Smooth muscle cell of the brain vasculature (primary cell): ENCODE measurements at places on chromosomes 4 and X.

GRCh38 chr4:86448871-86449270, 89.0 kb upstream of the MAPK10 start:
- no peak for DNase-seq

DNA sequence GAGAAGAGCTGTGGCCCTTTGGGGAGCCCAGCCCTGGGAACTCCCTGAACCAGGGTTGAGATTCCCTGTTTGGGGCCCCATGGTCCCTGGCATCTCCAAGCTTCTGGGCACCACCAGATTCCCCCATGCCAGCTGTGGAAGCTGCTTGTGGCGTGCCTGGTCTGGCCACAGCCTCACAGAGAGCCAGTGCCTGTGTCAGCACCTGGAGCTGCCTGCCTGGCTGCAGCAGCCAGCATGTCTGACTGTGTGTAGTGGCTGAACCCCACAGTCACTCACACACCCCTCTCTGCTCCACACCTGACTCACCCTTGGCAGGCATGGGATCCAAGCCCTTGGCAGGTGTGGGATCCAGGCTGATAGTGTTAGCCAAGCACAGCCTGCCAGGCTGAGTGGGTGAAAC, 97.2 kb upstream of the GALNTL6 start:
- DNase-seq = no peak

DNA sequence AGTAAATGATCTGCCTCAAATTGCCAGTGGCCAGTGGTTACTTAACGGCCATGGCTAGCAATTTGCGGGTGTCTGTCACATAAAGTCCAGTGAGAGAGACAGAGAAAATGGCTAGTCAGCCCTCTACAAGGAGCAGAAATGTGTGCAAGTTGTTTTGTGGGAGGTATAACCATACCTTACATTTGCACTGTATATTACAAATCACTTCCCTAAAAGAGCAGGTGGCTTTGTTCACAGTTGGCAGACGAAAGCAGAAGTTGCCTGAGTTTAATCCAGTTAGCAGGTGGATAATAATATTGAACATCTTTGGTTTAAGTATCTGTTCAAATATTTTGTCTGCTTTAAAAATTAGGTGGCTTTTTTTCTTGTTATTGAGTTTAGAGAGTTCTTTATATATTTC, 15.6 kb downstream of the SRPX start:
- DNase-seq = no peak

- no peak for DNase-seq
Observed at GRCh38 chrX:34879346-34879745, 63.2 kb upstream of the FAM47B start.

- no peak for DNase-seq
Observed at GRCh38 chrX:101108284-101108683, 10.3 kb downstream of the CENPI start.

DNA sequence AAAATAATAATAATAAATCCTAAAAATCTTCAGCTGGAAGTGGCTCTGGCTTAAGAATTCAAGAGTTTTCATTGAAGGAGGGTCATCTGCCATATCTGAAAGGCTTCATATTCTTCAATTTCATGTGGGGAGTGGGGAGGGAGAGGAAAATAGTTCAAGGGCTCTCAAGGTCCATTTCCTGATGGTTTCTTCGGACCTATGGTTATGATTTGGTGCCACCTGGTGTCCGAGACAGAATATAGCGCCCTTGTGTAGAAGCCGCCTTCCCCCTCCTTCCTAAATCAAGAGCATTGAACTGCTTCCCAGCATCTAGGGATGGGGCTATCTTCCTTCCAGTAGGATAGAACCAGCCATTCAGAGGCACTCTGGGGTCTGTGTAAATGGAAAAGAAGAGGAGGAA, 34.3 kb downstream of the NLGN3 start:
- DNase-seq = peak; percentile 44

GRCh38 chr4:153067376-153067775, 131.3 kb downstream of the FHDC1 start:
- DNase-seq = no peak

GRCh38 chr4:111215755-111216154, 592.9 kb upstream of the PITX2 start:
- no peak for DNase-seq

DNA sequence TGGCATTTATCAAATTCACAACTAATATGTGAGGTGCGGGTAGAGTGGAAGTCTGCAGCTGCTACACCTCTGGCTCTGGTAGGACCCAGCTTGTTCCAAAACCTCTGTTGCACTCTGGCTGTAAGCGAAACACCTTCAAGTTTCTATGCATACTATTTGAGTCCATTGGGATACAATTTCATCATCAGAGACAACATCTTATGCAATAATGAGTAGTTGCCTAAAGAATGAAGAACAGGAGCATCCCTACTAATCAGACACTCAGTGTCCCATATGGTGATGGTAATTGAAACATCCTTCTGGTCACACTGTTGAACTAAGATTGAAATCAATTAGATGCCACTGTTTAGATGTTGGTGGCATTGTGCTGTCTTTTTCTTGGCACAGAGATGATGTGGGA, 178.4 kb downstream of the MGST2 start:
- no peak for DNase-seq

DNA sequence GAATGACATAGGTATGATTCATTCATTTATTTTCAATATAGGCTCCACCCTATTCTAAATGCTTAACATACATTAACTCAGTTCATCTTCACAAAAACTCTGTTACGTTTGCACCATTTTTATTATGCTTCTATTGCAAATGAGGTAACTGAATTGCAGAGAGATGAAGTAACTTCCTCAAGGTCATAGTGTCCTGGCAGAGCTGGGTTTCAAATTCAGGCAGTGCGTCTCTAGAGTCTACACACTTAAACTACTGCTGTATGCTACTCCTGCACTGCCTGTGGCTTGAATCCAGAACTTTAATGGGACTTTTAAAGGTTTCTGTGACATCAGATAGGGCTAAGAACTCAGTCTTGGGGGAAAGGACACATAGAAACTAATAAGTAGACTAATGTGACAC, 413.4 kb downstream of the UBE2NL start:
- DNase-seq = no peak

GRCh38 chr4:187304133-187304532, 580.5 kb upstream of the FAT1 start:
- no peak for DNase-seq

- DNase-seq = no peak
Observed at GRCh38 chrX:41236629-41237028, 97.3 kb upstream of the DDX3X start.

DNA sequence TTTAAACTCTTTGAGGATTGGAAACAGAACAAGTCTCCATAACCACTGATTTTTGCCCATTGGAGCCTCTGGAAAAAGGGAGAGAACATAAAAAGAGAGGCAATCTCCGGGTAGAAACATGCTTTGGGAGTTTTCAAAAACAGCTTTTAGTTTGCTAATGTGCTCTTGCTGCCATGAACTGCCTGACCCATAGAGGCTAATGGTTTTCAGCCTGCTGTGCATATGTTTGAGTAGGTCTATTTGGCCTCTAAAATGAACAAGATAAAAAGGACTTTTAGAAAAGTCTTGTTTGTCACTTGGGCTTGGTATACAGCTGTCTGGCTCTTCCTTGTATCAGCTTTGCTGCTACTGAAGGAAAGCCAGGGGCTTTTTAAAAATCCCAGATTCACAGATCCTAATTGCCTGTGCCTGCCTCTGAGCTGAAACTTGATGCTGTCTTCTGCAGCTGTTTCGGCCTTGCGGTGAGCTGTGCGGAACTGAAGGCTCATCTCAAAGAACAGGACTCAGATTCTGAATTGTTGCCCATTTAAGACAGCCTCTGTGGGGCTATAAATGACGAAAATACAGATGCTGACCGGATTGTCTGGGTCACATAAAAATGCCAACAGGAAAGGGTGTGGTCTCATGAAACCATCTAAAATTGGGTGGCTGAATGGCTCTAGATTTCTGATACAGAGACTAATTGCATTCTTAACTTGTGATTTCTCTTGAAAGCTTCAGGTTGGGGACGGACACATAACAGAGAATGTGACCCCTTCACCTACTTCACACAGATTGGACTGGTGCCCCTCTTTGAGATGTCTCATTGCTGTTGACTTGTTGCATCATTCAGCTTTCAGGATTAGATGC, 18.4 kb upstream of the ZNF41 start:
- DNase-seq = no peak

DNA sequence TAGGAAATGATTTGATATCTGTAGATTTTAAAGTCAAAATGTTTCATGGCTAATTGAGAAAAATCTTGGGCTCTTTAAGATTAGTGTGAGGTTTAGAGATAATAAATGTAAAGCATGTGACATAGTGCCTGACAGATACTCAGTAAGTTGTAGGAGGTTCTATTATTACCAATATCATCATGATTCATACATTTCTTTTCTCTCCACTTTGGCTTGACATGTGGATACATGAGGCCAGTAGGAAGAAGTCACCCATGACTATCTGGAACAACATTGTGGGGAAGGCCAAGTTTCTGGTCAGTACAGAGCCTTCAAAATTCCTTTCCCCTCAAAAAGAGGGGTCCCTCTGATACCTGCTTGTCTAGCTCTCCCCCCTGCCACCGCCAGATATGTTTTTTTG, 91.2 kb upstream of the SORBS2 start:
- DNase-seq = no peak

DNA sequence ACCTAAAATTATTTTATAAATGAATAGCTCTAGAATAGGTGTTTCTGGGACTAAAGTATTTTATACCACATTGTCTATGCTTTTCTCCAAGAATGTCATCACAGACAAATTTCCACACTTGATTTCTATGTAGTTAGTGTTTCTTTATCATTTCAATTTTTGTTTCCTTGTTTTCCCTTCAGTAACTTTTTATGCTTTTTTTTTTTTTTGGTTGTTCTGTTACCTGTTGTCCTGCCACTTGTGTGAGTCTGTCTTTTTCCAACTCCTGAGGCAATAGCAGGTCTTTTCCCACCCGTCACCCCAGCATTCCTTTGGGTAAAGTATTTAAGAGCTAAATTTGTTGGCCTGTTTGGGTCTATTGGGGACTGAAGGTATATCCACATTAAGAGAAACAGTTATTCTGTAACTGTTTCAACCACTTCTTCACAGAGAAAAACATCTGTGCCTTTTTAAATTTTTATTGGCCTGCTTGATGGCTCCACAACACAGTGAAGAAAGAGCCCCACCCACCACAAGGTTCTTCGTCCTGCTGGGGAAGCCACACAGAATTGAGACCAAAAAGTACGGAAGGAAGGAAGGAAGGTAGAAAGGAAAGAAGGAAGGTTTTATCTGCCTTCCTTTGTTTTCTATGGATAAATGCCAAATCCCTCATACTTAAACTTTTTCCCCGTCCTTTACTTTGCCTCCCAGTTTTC, 17.7 kb upstream of the GPC3 start:
- no peak for DNase-seq

- no peak for DNase-seq
Observed at GRCh38 chr4:176011529-176011928, 54.1 kb upstream of the WDR17 start.

GRCh38 chrX:155071694-155072280, 479 bp downstream of the BRCC3 start:
- no peak for DNase-seq

DNA sequence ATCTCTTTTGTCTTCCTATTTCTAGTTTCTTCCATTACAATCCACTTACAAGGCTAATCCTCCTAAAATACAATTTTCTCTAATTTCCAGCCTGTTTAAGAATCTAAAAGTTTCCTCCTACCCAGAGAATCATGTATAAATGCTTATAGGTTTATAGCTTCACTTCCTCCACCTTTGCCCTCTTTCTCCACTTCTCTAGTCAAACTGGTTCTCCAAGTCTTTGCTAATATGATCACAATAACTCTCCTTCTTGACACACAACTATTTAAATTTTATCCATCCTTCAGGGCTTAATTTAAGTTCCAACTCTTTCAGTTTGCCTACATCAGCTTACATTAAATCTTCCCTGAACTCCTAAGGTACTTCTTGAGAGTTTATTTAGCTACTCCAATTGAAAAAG, 69.2 kb downstream of the RPS6KA6 start:
- no peak for DNase-seq

DNA sequence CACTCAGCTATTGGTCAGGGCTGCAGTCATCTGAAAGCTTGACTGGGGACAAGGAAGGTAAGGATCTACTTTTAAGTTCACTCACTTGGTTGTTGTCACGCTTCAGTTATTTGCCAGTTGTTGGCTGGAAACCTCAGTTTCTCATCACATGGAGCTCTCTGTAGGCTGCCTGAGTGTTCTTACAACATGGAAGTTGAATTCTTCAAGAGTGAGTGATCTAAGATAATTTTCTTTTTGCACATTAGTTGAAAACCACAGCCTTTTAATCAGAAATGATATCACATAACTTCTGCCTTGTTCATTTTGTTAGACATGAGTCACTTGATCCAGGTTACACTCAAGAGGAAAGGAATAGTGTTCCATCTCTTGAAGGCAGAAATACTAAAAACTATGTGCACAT, 552.7 kb downstream of the RAPGEF2 start:
- DNase-seq = no peak

GRCh38 chr4:178082906-178083305, 640.7 kb upstream of the AGA start:
- no peak for DNase-seq
